ENCODE measurements at places on chromosomes 3 and 15.

DNA sequence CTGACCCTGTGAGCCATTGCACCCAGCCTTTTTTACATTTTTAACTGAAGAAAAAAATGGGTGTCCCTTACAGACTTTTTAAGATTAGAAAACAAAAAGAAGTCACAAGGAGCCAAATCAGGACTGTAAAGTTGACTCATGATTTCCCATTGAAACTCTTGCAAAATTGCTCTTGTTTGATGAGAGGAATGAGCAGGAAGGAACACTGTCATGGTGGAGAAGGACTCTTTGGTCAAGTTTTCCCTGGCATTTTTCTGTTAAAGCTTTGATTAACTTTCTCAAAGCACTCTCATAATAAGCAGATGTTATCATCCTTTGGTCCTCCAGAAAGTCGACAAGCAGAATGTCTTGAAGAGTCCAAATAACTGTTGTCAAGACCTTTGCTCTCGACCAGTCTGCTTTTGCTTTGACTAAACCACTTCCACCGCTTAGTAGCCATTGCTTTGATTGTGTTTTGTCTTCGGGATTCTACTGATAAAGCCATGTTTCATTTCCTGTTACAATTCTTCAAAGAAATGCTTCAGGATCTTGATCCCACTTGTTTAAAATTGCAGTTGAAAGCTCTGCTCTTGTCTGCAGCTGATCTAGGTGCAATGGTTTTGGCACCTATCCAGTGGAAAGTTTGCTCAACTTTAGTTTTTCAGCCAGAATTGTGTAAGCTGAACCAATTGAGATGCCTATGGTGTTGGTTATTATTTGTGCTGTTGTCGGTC is 369.4 kb downstream of the MAGI1 start:
- DNase-seq: no peak

DNA sequence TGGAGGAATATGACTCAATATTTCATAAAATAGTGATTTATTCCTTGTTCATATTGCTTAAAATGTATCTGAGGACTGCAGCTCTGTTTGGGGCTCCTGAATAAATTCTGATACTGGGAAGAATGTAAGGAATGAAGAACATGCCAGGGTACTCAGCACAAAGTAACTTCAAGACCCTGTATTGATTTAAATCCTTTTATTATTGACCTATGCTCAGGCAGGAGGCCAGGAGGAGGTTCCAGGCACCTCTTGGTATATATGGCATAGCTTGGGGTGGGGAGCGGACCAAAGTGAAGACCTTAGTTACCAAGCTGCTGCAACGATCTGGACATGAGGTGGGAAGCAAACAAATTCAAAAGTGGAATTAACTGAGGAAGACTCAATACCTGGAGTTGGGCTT is 142.8 kb upstream of the PEX5L start:
- DNase-seq: no peak

DNA sequence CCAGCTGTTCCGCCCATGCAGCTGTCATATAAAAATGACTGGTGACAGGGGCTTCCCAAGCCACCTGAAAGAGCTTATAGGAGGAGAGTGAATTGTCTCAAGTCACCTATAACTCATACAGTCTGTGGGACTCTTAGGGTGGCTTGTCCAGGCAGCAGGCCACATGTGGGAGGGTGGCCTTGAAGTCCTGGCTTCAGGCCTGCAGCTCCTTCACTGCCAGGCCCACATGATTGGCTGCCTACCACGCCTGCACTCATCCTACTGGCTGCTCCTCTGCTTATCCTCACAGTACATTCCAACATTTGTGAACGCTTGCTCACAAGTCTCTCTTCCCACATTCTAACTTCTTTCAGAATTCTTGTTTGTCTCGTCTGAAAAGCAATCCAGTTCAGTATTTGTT is 41.1 kb upstream of the TIPARP start:
- DNase-seq: no peak

GRCh38 chr3:71063773-71064290 is 519.7 kb downstream of the FOXP1 start:
- peak; percentile 8 for DNase-seq

DNA sequence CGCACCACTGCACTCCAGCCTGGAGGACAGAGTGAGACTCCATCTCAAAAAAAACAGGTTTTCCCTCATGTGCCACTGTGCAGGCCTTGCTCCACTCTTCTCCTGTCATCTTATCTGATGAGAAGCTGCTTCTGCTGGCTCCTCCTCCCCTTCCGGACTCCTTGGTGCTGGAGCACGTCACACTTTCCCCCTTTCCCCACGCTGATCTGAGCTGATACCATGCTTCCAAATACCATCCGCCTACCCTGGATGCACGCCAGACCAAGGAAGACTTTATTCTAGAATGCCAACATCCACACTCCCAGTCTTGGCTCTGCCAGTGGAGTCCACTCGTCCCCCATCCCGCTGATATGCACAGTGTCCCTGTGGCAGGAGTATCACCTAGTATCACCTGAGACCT is 31.3 kb downstream of the HOMER2 start:
- no peak for DNase-seq

GRCh38 chr3:107699682-107700081 is 176.9 kb downstream of the BBX start:
- DNase-seq: no peak

- no peak for DNase-seq
These were observed 6.5 kb downstream of the RPS17 start for GRCh38 chr15:82533801-82534200.

DNA sequence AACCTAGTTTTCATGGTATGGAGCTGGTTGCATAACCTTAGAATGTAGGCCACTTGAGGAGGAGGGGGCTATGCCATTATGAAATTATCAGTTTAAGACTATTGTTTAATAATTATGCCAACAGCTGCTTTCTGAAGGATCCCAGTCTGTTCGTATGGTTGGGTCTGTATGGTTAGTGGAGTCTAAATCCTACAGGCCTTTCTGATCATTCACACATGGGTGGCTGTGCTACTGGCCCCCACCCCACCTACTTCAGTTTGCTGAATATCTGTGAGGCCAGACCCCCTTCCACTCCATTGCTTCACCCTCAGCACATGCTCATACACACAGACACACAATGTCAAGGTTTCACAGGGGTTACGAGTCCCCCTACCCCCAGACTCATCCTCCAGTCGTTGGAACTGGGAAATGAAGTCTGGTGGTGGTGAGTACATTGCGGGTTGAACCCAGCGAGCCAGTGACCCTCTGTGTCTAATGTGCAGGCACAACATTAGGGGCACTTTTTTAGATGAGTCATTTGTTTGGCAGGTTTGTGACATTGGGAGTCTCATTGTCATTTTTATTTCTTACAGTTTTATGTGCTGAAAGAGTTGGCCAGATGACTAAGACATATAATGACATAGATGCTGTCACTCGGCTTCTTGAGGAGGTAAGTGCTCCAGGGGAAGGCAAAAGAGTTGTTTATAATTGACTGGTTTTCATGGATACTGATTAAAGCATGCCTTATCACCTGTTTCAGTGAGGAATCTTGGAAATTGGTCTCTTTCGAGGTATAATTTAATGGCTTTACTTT is 85.3 kb downstream of the TRAK1 start:
- DNase-seq: peak; percentile 45
